ENCODE measurements at places on chromosomes 3 and 15.

DNA sequence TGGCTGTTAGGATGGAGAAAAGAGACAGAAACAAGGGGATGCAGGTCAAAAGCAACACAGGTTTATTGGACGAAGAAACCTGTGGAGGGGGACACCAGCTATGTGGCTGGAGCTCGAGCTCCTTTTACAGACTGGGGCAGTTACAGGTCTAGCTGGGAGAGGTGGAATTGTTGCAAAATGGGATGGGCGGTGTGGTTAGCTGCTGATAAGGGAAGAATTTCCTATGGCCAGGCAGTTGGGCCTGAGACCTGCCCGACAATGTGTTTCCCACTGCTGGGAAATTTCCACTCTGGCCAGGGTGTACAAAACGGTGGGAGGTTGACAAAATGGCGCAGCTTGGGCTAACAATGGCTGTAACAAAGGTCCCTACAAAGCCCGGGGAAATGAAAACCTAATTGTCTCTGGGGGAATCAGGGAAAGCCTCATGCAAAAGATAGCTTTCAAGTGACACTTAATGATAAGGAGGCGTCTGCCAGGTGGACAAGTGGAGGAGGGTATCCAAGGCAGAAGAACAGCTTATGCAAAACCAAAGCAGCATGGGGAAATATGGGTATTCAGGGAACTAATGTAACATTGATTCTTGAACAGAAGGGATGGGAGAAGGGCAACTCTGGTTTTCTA lies 137.4 kb upstream of the SGO1 start:
- no peak for DNase-seq

- DNase-seq: no peak
Measured at GRCh38 chr3:98644168-98644567, 50.8 kb upstream of the CPOX start.

- DNase-seq: no peak
Measured at GRCh38 chr3:74059301-74059922, 434.7 kb upstream of the PDZRN3 start.

DNA sequence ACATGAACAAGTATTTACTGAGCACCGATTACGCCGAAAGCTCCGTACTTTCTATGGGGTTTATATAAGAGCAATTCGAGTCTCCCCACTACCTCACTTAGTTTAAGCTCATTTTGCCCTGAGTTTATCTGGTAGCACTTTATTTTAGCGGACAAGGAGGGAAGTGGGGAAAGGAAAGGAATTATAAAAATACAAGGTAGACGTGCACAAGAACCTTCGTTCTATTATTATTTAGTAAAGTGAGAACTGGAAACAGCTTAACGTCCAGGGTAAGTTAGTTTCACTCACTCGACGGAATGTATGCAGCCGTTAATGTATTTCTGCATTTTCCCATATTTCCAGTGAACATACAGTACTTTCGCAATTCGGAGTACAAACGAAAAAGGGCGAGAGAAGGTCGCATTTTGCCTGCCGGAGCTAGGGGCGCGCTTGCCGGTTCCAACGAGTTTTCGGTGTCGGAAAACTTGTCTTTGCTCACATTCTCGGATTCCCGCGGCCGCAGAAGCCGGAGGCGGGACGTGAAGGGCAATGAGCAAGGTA lies 1.2 kb upstream of the STT3B start:
- DNase-seq: no peak

- no peak for DNase-seq
Measured at GRCh38 chr3:97278506-97278905, 464.1 kb downstream of the EPHA6 start.

- DNase-seq: no peak
Measured at GRCh38 chr15:90710436-90711027, 6.6 kb upstream of the BLM start.

DNA sequence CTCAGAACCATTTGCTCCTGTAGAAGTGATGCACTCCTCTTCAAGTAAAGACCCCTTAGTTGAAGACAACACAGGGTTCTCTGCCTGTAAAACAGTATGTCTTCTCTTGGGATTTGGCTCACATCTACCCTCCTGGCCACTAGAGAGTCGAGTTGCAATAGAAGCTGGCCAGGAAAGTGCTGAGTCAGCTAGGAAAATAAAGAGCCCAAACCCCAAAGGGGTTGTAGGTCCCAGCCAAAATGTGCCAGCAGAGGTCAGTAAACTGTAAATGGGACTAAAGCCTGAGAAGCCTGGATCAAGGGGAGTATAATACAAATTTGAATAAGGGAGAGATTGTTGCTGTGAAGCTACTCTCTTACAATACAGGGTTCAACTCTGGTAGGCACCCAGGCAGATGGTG lies 37.2 kb upstream of the THBS1 start:
- no peak for DNase-seq

GRCh38 chr15:81378443-81378842 lies 4.4 kb upstream of the TMC3 start:
- DNase-seq: no peak

- DNase-seq: no peak
Measured at GRCh38 chr3:161222662-161223061, 1.6 kb downstream of the NMD3 start.

- no peak for DNase-seq
Measured at GRCh38 chr3:16055606-16056211, 118.8 kb upstream of the GALNT15 start.

GRCh38 chr3:120855665-120856437 lies 52.2 kb upstream of the STXBP5L start:
- DNase-seq: no peak

DNA sequence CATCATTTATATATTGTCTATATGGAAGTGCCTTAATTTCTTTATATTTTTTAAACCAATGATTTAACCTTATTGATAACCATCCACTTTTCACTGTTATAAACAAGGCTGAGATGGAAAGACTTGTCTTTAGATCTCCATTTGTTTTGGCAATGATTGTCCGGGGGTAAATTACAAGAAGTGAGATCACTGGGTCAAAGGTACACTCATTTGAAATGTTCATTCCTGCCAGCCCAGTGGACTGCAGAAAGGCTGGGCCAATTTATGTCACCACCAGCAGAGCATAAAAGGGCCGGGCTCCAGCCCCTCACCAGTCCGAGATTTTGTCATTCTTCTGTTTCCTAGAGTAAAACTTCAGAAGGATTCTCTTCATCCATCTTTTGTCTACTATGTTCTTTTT lies 93.6 kb upstream of the NEO1 start:
- DNase-seq: no peak

- no peak for DNase-seq
Measured at GRCh38 chr15:61159901-61160300, 69.2 kb downstream of the RORA start.

DNA sequence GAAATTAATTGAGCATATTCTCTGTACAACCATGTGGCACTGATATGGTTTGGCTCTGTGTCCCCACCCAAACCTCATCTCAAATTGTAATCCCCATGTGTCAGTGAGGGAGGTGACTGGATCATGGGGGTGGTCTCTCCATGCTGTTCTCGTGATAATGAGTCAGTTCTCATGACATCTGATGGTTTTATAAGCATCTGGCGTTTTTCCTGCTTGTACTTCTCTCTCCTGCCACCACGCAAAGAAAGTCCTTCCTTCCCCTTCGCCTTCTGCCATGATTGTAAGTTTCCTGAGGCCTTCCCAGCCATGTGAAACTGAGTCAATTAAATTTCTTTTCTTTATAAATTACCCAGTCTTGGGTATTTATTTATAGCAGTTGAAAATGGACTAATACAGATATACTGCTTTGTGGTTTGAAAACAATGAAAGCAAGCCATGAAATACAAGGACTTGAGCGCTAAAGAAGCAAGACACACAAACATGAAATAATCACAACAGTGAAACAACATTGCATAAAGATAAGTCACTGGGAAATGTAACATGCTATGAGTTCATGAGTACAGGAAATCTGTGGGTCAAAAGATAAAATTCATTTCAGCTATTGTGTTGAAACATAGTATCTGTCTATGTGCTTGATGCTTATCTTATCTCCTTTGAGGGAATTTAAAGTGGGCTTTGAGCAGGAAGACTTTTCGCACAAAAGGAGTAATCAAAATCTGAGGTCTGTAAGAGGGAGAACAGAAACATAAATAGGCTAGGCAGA lies 288.7 kb downstream of the GBE1 start:
- no peak for DNase-seq

- DNase-seq: no peak
Measured at GRCh38 chr3:25376340-25376739, 51.7 kb upstream of the RARB start.

- DNase-seq: no peak
Measured at GRCh38 chr3:189512821-189513220, 118.4 kb upstream of the TP63 start.

DNA sequence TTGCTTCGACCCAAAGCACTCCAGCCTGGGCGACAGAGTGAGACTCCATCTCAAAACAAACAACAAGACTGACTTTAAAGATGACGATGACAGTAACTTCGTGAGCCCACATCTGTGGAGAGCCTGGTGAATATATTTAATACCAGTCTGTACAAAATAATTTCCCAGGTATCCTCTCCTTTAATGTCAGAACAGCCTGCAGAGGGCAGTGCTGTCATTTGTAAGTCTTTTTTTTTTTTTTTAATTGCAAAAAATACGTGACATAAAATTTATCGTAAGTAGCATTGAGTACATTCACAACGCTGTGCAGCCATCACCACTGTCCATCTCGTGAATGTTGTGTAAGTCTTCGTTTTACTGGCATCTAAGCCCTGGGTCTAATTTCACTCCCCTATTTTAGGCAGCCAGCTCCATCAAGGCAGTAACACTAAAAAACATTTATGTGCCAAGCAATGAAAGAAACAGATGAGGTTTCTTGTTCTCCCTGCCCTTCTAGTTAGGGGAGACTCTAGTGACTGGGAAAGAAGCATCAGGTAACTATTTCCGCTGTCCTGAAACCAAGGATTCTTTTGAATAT lies 1.4 kb downstream of the HTD2 start:
- peak; percentile 51 for DNase-seq

DNA sequence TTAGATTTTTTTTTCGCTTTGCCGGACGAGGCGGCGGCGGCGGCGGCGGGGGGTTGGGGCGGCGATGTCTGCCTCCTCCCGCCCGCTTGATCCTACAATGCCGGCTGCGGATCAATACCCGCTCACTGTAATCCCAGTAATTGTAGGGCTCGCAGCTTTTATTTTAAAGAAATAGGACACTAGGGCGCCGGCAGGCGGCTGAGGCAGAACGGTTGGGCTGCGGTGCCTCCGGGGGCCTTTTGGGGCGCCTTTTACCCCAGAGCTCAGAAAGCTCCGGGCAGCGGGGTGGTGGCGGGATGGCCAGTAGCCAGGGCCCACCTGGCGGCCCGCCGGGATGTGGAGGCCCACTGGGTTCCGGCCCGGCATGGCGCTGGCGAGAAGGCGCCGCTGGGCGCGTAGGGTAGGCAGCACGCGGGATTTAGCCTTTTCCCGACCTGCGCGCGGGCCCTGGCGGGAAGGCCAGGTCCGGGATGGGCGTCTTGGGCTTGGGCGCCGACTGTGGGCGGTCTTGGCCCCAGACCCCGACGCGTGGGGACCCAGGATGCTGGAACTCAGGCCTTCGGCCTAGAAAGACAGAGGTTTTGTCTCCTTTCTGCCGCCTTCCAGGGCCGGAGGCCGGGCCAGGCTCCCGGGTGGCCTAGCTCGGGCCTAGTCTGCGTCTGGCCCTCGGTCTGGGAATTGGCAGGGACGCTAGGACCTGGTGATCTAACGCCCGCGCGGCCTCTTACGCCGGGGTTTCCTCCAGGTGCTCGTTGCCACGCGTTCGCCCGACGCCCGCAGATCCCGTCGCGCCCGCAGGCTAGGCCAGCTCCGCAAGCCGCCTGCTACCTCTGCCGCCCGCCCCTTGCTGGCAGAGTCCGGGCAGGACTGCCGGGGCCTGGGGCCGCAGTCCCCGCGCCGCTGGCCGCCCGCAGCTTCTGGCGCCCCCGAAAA lies 15.5 kb upstream of the ONECUT1 start:
- DNase-seq: no peak

DNA sequence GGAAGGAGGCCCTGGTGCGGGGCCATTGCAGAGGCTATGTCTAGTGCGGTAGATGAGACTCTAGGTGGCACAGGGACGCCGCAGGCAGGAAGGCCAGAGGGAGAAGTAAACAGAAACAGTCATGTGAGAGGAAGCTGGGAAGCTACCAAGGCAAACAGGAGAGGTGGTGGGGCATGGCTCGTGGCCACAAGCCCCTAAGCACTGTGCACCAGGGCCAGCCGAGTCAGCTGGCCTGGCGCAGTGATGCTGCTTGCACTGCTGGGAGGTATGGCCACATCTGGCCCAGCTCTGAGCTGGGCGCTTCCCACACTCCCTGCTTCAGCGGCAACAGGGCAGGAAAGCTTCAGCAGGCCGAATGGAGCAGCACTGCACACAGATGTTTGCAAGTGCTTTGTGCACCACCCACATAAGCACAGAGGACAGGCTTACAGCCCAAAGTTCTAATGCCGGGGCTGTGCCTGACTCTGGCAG lies 76.6 kb downstream of the SRGAP3 start:
- no peak for DNase-seq

DNA sequence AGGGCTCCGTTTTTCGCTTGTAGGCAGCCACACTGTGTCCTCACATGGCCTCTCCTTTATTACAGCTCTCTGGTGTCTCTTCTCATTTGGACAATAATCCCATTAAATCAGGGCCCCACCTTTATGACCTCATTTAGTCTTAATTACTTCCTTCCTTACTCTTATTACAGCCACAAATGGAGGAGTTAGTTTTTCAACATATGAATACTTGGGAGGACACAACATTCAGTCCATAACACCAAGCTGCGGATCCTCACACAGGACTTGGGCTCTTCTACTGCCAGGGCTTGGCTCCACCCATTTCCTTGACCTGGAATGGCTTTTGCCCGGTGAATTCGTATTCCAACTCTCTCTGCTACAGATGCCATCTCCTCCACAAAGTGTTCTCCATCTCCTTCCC lies 74.3 kb upstream of the SLC7A14 start:
- no peak for DNase-seq

GRCh38 chr3:175770426-175770825 lies 911.3 kb downstream of the NAALADL2 start:
- DNase-seq: no peak

GRCh38 chr3:4552811-4553210 lies 59.7 kb downstream of the ITPR1 start:
- DNase-seq: no peak

GRCh38 chr3:30688776-30689641 lies 82.6 kb downstream of the TGFBR2 start:
- DNase-seq: peak; percentile 76

DNA sequence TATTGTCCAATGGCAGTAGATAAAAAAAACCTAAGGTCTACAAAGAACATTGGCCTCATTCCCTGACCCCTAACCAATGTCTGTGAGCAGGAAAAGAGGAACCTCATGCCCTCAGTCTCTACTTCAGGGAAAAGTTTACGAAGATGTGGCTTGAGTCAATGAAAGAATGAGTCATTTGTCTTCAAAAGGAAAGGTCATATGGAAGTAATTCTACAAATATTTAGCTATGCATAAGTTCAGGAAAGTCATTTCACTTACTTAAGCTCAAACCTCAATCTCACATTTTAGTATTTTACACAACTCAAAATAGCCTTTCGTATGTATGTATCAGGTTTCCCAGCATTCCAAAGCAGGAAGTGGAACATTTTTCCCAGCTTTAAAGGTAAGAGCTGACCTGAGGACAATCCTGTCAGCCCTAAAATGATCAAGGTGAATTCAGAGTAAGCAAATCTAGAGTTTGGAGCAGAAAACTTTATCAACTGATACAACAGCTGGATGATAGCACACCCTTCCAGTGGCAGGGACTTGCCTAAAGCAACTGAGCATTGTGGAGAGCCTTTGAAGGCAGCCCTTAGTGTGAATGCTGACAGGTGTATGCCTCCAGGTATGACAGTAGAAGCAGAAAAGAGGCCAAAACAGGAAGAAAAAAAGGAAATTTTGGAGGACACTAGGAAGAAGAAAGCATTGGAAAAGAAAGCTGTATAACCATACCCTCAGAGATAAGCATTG lies 53.9 kb upstream of the ACKR4 start:
- peak; percentile 23 for DNase-seq

- DNase-seq: no peak
Measured at GRCh38 chr3:112735926-112736325, 95.0 kb upstream of the CCDC80 start.

All from SW 1271 (cell line).